ENCODE measurements at places on chromosomes 1 and 21. TPM values are rescaled to one million over a fixed set of nuclear protein-coding genes. Genes with fewer than 3 reads are reported as not detected.

DNA sequence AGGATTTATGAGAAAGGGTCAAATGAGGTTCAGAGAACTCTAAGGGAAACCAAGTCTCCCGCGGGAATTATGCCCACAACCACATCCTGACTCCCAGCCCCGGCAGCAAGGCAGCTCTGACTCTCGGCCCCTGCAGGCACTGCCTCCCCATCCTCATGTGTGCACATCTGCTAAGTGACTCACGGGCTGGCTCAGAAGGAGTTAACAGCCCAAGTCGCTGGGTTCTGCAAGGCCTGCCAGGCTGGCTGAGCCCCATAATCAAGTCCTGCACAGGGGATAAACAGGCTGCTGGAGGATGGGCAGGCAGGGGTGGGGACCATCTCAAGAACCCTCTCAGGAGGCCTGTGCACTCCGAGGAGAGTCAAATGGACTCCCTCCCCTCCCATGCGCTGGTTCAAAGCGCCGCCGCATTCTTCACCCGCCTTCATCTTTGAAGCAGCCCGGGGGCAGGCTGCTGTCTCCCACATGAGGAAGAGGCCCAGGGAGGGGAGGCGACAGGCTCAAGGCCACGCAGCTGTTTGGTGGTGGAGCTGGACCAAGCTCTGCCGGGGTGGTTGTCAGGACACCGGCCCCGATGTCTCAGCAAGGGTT lies 344.3 kb downstream of the MATN1 start:
- DNase-seq, result no peak

Gene LRRC53
- total RNA-seq, result under 0.01 TPM

Gene FDPS
- 132 TPM for total RNA-seq

DNA sequence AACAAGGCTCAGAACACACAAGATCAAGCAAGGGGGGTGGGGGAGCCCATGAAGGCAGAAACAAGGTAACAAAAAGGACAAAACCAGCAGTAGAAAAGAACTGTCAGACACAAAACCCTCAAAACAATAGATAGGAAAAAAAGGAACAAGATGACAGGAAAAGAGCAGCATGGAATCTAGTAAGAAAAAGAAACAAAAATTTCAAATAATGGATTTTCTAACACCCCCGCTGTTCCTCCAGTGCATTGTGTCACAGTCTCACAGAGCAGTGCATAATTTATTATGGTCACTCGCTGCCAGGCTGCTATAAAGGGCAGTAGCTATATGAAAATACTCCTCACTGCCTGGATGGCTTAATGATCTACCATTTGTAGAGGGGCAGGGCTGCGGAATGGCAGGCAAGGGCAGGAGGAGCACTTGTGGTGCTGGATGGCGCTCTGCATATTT lies 567.9 kb downstream of the DPYD start:
- no peak for DNase-seq

Gene TLR5
- total RNA-seq, result 1.2 TPM

GRCh38 chr1:234253732-234254131 lies 119.5 kb upstream of the COA6 start:
- DNase-seq, result no peak

DNA sequence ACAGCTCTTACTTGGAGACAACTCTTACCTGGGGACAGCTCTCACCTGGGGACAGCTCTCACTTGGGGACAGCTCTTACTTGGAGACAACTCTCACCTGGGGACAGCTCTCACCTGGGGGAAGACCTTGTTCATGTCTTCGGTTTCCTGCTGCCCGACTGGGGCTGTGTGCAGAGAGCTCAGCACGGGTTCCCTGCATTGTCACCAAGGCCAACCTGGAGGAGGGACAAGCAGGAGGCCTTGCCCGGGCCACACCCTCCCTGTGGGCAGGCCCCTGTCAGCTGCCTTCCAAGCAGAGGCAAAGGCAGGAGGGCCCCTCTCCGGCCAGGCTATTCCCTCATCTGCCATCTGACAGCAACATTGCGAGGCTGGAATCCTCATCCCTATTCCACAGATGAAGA lies at the start of gene LDLRAD1:
LDLRAD1 (minus strand) TSS at position 208 of the 400 bp plus-strand sequence; CDS start at position 134, 74 bp downstream.
- no peak for DNase-seq

GRCh38 chr1:19840228-19840627 lies 25.1 kb upstream of the RNF186 start:
- no peak for DNase-seq

Gene TPTE
- not detected for total RNA-seq

DNA sequence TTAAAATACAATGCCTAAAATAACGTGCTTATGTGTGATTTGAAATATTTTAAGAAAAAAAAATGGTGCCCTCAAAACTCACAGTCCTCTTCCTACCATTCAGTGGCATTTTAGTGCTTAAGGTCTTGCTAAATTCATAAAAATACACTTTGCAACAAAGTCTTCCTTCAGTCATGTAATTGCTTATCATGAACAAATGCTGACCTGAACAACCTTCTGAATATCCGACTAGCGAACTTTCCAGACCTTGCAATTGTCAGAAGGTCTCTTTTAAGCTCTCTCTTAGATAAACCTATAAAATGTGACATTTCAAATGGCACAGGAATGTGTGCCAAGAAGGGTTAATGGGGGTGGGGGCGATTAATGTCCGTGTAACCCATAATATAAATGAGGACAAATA lies 858 bp downstream of the BRINP3 start:
- no peak for DNase-seq

DNA sequence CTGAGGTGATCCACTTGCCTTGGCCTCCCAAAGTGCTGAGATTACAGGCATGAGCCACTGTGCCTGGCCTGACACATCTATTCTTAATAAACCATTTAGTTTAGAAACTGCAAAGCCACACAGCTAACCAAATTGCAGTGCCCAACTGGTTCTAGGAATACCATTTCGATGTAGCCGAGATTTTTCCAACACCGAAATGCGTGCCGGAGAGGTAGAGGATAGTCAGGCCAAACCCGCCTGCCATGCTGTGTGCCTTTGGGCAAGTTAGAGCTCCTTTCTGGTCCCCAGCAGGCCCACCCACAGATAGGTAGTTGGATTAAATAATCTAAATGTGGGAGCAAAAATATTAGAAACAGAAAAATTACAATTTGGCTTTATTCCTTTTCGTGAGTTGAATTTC lies 254.4 kb downstream of the FOXD2 start:
- no peak for DNase-seq

DNA sequence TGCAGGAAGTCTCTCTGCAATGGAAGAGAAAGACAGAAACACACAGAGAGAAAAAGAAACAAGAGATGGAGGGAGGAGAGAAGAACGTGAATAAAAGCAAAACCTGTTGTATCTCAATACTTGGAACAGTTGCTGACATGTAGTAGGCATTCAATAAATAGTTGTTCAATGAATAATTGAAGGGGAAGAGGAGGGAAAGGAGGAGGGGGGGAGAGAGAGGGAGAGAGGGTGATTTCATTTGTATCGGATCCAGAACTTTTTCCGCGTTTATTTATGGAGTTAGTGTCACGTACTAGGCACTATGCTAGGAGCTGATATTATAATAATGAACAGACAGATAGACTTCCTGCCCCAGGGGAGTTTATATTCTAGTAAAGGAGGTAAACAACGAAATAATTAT lies 144.1 kb downstream of the OMA1 start:
- DNase-seq, result no peak

- DNase-seq, result no peak
These were observed 87.6 kb downstream of the MTR start for GRCh38 chr1:236882678-236883077.
